CD8-positive, alpha-beta memory T cell (primary cell): ENCODE measurements at places on chromosomes 16 and 17.

DNA sequence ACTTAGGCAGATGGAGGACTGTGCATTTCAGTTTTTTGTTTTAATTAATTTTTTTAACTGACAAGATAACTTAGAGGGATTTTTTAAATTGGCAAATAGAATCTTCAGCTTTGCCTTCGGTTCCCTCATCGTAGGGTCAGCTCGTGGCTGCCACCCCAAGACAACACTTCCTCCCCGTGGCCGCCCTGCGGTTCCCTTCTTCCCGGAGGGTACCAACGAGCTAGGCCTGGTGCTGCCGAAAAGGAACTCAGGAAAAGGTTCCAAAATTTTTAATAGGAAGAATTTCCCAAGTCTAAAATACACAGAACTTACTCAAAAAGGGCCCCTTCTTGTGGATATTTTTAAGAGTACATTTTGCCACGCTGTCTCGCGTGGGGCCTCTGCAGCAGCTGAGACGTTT, 210.4 kb upstream of the CHMP6 start:
- no peak for DNase-seq

- DNase-seq, result no peak
These were observed 208.3 kb upstream of the SALL1 start for GRCh38 chr16:51359141-51359955.

DNA sequence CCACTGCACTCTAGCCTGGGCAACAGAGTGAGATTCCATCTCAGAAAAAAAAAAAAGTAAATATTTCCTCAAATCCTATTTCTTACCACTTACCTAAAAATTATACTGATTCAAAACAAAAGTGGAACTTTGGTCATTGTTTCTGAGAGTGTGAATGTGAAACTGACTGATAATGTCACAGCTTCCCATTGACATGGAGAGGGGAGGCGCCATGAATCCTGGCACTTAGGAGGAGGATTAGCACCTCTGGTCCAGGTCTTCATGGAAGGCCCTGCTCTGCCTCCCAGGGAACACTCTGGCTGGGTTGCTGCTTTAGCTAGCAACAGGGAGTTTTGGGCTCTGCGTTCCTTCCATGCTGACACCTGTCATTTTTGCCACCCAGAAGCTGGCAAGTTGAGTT, 154.3 kb upstream of the SALL1 start:
- no peak for DNase-seq

GRCh38 chr17:80449930-80450576, 26.4 kb downstream of the NPTX1 start:
- DNase-seq, result no peak

DNA sequence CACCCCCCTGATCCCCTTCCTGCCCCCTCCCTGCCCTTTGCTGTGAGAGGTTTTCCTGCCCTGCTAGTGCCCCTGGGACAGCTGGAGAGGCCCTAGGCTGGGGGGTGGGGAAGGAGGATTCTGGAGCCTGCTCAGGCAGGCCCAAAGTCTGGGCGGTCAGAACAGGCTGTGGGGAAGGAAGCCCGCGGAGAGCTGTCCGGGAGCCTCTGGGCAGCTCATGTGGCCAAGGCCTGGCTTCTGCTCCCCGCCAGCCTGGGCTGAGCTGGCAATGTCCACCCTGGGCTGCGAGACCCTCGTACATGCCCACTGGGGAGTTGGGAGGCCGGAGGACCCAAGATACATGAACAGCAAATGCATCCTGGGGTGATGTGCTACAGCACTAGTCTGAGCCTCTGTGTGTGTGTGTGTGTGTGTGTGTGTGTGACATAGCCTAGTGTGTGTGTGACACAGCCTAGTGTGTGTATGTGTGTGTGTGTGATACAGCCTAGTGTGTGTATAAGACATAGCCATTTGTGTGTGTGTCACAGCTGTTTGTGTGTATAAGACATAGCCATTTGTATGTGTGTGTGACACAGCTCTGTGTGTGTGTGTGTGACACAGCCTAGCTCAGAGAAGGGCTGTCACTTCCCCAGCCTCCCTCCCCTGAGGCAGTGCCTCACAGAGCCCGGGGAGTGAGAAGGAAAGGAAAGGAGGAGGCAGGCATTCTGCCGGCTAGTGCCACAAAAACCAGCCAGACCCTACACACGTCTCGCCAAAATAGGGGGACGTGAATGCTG, 201.4 kb upstream of the CIBAR2 start:
- no peak for DNase-seq

- DNase-seq, result no peak
These were observed 47.6 kb downstream of the XPO6 start for GRCh38 chr16:28164140-28164539.

- no peak for DNase-seq
These were observed 56.7 kb downstream of the ZFHX3 start for GRCh38 chr16:72991211-72991610.
